ENCODE measurements at places on chromosomes 6 and 20.

DNA sequence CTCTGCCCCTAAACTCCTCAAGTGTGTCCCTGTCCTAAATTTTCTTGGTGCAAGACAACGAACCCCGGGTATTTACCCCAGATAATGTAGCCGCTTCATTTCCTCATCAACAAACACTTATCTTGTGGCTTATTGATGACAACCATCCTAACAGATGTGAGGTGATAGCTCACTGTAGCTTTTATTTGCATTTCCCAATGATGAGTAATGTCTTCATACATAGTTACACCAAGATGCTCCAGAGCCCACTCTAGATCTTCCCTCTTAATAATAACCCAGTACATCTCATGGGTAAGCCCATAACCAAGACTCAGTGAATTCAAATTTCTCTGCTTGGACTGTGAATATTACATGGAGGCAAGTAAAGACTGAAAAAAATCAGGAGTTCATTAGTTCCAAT is 48.2 kb upstream of the BEND6 start:
- no peak for DNase-seq

DNA sequence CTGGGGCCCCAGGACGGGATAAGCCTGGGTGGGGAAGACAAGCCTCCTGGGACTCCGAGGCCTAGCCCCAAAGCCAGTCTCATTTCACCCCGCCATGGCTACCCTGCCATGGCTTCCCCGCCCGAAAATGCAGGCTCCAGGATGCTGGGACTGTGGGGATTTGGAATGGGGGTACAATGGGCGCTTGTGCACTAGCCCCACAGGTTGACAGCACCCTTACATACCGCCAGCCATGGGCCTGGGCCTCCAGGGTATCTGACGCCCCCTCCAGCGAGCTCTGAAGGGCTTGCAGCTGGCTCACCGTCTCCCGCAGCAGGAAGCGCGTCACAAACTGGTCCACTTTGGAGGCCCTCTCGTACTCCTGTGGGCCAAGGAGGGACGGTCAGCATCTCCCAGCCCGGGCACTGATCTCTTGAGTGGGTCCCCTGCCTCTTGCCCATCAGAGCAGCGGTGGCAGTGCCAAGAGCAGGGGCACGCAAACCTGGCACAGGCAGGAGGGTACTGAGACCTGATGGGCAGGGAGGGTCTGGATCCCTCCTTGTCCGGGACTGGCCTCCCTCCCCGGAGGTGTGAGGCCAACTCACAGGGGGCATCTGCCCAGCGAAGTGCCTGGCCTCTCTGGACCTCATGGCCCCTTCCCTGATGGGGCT is 2.0 kb upstream of the C20orf144 start:
- no peak for DNase-seq

GRCh38 chr6:127053032-127053874 is 65.2 kb upstream of the RSPO3 start:
- no peak for DNase-seq

DNA sequence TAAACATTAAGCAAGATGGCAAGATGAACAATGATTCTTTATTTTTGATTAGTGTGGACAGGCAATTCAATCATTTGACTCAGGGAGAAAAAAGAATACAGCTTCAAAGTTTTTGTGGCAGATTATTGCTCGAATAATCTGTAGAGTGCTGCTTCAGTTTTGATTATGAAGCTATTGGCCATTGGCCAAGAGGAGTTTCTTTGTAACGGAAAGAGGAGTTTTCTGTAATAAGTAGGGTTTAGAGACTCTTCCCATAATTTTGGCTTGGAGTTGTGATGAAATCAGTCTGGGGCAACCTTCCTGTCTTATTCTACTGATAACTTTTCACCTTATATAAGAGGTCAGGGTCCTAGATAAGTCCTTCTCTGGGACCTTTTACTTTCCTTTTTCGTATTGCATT is 256.7 kb upstream of the RAB32 start:
- no peak for DNase-seq

DNA sequence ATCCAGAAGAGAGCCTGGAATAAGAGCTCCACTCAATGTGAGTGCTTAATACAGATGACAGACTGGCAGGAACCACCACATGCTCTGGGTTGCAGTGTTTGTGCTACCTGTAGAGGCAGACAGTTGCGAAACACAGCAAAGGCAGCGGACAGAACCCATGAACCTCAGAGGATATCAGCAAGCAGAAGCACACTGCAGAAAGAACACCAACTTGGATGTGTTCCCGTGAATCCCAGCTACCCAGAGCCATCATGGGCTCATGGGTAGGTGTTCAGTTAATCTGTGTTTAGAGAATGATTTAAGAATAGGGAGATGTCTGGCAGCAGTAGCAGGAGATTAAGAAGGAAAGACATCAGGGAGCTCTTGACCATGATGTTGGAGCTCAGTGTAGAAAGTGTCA is 133.3 kb upstream of the FOXQ1 start:
- no peak for DNase-seq

DNA sequence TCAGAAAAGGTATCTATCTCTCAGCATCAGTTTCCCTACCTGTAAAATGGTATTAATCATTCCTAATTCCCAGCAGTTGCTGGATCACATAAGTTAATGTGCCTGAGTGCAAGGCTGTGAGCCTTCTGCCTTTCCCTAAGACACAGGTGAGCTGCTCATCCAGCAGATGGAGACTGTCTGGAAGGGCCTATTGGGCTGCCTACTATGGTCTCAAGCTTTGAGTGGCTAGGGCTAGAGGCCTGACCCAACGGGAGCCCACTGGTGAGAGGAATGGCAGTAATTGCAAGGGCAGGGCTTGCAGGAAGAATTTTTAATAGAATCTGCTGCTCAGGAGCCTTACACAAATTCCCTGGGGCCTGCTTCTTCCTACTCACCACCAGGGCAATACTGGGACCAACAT is 4.3 kb downstream of the KHDC1 start:
- DNase-seq: no peak

DNA sequence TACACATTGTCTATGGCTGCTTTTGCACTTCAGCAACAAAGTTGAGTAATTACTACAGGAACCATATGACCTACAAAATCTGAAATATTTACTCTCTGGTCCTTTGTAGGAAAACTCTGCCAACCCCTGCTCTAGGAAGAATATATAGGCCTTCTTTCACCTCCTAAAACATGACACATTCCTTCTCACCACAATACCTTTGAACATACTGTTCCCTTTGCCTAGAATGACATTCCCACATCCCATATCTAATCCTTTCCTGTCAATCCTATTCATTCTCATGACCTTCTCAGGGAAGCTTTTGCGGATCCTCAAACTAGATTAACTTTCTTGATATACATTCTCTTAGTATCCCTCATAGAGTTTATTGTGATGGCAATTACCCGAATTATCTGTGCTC is 18.0 kb upstream of the NCOA6 start:
- DNase-seq: no peak

- no peak for DNase-seq
Measured at GRCh38 chr20:56380375-56380774, 11.6 kb downstream of the AURKA start.

- no peak for DNase-seq
Measured at GRCh38 chr20:10332656-10333415, 101.2 kb downstream of the MKKS start.

DNA sequence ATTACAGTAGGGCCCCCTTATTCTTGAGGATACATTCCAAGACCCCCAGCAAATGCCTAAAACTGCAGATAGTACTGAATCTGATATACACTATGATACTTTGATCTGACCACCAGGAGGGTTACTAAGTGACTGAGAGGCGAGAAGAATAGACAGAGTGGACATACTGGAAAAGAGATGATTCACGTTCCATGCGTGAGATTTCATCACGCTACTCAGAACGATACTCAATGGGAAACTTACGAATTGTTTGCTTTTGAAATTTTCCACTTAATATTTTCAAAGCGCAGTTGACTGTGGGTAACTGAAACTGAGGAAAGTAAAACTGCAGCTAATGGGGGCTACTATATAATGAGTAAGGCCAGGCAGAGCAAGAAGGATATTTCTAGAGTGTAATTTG is 60.8 kb downstream of the STX11 start:
- no peak for DNase-seq

DNA sequence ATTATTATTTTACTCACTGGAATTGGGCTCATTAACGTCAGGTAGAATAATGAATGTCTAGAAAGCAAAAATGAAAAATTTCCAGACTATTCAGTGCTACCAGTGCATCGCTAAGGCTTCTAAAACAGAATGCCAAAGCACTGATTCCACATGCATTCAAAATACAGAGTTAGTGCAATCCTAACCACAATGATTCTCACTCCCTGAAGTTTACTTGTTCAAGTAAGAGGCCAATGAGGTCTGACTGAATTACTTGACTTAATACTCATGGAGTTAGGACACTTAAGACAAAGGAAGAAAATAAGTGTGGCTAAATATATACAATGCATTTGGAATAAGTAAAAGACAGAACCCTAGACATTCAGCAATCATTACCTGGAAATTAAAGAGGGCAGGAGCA is 220.5 kb downstream of the PKHD1 start:
- no peak for DNase-seq

- no peak for DNase-seq
Measured at GRCh38 chr6:38302081-38302480, 337.6 kb downstream of the BTBD9 start.

DNA sequence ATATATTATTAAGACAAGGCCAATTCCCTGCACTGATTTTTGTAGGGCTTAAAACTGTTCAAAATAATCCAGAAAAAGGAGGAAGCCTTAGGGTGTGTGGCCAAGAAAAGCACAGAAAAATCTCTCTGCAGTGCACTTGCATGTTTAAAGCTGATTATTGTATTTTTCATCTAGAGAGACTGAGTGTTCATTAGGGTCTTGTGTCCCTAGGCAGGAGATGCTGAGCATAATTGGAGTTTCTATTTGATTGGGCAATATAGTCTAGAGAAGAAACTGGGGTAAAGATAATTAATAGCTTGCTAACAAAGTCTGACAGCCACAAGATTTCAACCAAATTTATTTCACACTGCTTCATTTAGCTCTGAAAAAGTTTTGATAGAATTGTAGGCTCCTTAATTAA is 2.4 kb downstream of the FLRT3 start:
- no peak for DNase-seq

DNA sequence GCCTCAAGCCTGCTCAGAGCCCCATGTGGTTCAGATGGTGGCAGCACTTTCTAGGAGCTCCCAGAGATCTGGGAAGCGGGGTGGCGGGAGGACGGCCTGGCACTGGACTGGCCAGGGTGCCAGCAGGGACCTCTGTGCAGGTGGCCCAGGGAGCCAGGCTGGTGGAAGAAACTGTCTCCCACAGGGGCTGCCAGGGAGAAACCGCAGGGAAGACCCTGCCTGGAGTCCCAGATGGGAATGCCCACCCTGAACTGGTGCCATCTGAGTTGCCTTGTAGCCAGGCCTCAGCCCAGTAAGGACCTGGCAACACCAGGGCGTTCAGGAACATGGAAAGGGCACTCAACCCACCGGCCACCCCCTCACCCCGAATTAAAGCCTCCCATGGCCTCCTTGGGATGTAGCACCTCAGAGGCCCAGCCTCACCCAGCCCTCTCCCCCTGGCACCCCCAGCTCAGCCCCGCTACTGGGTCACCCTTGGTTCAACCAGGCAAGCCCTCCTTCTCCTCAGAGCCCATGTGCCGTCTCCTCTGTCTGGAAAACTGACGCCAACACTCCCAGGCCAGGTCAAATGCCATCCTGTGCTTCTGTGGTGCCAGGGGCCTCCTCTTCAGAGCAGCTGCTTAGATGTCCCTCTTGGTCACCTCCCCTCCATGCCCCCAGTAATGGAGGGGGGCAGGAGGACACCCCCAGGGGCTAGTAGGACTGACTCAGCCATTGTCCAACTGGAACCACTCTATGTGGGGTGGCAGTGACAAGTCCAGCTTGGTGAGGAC is 5.9 kb upstream of the C20orf144 start:
- DNase-seq: no peak

GRCh38 chr6:114735025-114735735 is 392.4 kb upstream of the HS3ST5 start:
- no peak for DNase-seq

GRCh38 chr6:168376120-168376519 is 56.5 kb upstream of the DACT2 start:
- no peak for DNase-seq

- no peak for DNase-seq
Measured at GRCh38 chr6:142934106-142934505, 10.9 kb downstream of the HIVEP2 start.

- DNase-seq: no peak
Measured at GRCh38 chr6:97822632-97823031, 539.6 kb upstream of the MMS22L start.

DNA sequence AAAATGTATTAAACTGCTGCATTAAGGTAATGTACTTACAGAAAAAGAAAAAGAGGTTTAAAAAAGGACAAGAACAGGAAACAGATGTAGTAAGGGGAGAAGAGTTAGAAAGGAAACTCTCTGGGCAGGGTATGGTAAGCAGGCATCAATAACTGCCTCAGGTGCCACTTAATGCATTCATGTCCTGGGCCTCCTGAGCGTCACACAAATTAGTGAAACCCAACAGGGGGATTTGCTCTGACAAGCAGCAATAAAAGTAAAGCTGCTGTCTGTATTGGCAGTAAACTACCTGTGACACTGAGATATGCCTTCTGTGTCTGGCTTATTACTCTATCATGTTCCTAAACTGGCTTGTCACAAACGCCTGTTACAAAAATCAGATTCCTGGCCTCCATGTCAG is 1.5 kb upstream of the EFHC1 start:
- no peak for DNase-seq

DNA sequence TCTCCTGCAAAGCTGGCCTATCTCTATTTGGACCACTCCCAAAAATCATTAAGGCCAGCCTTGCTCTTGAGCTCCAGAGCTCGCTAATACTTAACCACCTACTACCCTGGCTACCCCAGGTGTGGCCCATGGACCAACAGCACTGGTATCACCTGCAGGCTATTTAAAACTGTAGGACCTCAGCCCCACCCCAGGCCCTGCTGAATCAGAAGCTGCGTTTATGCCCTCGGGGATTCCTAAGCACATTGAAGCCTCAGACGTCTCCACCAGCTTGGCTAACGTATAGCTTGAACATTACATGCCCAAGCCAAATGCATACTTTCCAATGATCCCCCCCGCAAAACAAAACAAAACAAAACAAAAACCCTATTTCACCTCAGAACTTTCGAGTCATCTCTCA is 19.7 kb upstream of the SPAG4 start:
- no peak for DNase-seq

- DNase-seq: no peak
Measured at GRCh38 chr6:56021943-56022342, 146.6 kb upstream of the BMP5 start.

DNA sequence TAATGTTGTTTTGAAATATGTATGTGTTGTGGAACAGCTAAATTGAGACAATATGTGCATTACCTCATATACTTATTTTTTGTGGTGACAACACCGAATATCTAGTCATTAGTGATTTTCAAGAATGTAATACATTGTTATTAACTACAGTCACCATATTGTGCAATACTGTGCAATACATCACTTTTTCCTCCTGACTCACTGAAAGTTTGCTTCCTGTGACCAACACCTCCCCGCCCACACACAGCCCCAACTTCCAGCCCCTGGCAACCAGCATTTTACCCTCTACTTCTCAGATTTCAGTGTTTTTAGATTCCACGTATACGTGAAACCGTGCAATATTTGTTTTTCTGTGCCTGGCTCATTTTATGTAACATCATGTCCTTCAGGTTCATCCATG is 627.9 kb downstream of the PRKN start:
- DNase-seq: no peak

GRCh38 chr20:34524426-34524825 is 8.2 kb downstream of the DYNLRB1 start:
- no peak for DNase-seq

GRCh38 chr6:4420160-4420865 is 284.9 kb upstream of the ECI2 start:
- no peak for DNase-seq

GRCh38 chr6:91498576-91498975 is 911.7 kb upstream of the MAP3K7 start:
- no peak for DNase-seq
